Activated T-helper 1 cell treated with anti-CD3 and anti-CD28 coated beads, Interleukin-2, amount 50 U/mL, for 16 hours (primary cell): ENCODE measurements at places on chromosomes 1 and 21.

DNA sequence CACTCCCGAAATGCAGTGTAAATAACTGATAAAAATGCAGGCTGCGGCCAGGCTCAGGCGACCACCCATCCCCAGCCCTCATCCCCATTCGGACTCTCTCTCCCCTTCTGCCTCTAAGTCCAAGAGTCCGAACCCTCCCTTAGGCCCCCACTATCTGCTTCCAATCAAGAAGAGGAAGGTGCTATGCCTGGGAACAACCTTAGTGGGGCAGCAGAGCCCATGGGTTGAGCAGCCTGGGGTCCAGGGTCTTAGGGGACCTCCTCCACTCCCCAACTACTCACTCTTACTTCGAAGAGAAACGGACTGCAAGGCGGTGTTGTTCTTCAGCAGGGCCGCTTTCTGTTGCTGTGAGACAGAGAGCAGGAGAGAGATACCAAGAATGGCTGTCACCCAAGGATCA is 12.2 kb downstream of the ARHGEF2 start:
- DNase-seq = no peak

DNA sequence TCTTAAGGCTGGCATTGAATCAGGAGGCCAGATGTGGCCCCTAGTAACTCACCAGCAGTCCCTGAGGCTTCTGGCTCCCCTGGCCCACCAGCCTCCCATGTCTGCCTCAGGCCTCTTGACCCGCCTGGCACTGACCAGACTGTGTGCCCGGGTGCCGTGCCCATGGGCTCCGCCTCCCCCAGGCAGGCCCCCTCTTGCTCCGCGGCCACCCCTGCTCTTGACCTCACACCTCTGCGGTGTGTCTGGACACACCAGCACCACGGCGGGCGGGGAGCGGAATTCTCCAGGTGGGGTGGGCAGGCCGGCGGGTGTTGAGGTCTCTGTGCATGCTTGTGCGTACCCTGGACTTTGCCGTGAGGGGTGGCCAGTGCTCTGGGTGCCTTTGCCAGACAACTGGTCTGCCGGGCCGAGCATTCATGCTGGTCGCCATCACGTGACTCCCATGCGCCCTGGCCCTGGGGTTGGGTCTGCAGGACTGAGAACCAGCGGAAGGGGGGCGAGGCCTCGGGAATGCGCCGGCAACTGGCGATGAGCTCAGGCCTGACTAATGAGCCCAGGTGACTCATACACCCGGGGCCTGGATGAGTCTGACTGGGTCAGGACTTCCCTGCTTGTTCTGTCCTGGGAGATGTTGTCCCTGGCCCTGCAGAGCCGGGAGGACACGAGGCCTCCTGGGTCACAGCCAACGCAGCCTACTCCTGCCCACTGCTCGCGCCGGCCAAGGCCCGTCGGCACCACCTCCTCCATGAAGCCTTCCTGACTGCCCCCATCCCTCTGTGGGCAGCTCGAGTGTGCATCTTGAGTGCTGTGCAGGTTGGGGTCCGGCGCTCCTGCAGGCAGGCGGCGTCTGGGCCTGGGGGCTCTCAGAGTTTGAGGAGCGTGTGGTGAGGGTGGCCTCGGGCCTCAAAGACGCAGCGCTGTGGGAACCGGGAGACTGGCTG is 22.6 kb downstream of the COL18A1 start:
- DNase-seq = no peak

GRCh38 chr21:37472581-37472980 is 106.0 kb downstream of the DYRK1A start:
- DNase-seq = no peak

DNA sequence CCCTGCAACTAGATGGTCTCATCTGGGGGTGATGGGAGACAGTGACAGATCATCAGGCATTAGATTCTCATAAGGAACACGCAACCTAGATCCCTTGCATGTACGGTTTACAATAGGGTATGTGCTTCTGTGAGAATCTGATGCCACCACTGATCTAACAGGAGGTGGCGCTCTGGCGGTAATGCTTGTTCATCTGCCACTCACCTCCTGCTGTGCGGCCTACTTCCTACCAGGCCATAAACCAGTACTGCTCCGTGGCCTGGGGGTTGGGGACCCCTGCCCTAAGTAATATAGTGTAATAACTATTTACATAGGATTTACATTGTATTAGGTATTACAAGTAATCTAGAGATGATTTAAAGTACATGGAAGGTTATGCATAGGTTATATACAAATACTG is 134.9 kb downstream of the CLEC20A start:
- DNase-seq = no peak

GRCh38 chr21:36185523-36185922 is 28.9 kb downstream of the DOP1B start:
- DNase-seq = no peak

GRCh38 chr1:119449971-119450370 is 35.0 kb downstream of the HSD3B2 start:
- DNase-seq = no peak

GRCh38 chr1:118902711-118903191 is 85.4 kb downstream of the TBX15 start:
- DNase-seq = no peak

GRCh38 chr1:234866007-234866866 is 256.3 kb upstream of the IRF2BP2 start:
- DNase-seq = no peak

DNA sequence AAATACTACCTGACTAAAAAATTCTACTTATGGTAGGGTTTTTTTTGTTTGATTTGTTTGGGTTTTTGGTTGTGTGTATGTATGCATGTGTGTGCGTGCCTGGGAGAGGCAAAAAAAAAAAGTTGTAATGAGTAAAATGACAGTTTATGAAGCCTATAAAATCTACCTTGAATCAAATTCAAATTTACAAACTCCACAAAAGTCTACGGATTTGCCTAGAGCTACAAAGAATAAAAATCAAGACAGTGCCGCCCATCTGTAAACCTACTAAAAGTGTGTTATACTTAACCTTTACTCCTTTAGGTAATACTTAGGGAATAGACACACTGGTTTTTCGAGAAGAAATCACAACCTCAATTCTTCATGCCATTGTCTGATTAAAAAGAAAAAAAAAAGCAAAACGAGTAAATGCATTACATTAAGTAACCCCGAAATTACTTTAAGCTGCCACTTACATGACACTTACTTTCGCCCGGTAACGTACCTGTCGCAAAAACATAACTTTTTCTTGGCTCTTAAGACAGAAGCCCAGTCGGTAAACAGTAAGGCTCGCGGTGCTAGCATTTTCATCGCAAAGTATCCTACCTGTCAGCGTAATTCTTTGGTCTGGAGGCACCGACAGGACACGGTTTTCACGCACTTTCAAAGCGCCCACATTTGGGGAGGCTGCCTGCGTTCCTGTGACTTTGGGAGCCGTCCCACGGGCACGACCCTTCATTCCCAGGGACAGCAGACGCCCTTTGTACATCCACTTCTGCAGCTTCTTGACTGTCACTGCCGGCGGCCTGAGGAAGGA is 951 bp downstream of the SYDE2 start:
- DNase-seq = no peak

DNA sequence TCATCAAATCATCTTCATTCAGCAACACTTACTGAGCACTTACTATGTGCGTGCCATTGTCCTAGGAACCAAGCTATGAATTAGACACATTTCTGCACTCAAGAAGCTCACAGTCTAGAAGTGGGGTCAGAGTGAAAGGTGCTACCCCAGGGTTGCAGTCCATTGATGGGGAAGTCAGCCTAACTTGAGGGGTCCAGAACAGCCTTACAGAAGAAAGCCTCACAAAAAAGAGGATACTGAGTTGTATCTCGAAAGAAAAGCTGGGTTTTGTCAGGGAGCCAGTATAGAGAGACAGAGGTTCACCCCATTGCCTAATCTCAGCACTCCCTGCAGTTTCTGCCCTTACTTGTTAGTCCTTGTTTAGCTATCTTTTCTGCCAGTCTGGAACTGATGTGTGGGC is 153.1 kb upstream of the JUN start:
- DNase-seq = no peak

DNA sequence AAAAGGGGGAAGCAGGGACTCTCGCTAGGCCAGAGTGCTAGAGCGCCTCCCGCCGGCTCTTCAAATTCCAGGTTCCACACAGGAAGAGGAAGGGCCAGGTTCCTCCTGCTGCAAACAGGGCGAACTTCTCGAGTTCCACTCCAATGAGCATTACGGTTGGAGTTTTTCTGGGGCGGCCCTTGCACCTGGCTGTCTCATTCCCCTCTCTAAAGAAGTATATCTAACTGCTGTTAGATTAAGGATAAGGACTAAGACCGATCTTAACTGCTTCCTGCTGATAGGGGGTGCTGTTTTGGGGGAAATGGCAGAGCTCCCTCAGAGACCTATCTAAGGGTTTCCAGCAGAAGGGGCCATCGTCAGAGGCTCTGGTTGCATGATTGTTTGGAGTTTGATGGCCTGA is 138.0 kb downstream of the RABGAP1L start:
- DNase-seq = no peak

DNA sequence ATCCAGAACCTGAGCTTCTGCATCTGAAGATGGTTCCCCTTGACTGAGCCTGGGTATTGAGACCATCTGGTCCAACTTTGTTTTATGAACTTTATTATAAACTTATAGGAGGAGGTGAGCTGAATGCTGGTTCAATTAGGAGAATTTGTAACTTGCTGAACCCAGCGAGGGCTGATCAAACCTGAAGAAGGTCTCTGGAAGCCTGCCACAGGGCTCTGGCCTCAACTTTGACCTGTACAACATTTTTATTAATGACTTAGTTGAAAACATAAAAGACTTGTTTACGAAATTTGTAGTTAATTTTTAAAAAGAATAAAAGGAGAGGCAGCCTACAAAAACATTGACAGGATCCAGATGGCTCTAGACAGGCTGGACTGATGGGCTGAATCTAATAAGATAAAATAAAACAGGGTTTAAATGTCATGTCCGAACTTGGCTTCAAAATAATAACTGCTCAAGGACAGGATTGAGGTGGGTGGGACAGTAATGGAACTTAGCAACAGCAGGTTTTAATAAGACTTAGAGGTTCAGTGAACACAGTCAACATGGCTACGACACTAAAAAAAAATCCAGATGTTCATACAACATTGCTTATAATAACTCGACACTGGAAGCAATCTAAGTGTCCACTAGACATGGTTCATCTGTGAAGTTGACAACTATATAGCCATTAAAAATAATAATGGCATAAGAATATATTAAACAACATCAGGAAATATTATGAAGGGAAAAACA is 53.4 kb upstream of the GJB5 start:
- no peak for DNase-seq

DNA sequence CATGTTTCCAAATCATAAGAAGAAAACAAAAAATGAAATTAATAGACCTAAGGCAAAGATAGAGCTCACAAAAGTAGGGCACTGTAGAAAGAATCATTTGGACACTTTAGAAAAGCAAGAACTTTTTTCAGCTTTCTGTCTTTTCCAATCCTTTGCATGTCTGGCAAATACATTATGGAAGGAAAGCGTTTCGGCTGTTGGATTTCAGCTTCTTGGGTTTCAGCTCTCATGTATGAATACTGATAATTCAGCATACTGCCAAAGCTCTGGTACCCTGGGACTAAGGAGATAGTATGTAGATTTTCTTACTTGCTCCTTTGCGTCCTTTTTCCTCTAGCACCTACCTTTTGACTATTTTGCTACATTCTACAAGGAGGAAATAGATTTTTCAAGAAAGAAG is 375.9 kb downstream of the BRINP3 start:
- DNase-seq = no peak

DNA sequence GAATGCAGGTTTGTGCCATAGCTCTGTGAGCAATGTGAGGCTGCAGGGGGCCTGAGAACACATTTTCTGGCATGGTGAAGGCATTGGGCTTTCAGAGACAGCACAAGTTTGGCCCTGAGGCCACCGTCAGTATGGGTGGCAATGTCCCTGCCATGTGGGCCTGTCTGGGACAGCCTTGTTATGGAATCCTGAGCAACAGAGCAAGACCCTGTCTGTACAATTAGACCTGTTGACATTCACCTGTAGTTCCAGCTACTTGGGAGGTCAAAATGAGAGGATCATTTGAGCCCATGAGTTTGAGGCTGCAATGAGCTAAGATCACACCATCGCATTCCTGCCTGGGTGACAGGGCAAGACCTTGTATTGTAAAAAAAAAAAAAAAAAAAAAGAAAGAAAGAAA is 35.6 kb downstream of the PRDM15 start:
- DNase-seq = no peak

GRCh38 chr1:67987046-67987799 is 63.2 kb downstream of the DIRAS3 start:
- DNase-seq = no peak

DNA sequence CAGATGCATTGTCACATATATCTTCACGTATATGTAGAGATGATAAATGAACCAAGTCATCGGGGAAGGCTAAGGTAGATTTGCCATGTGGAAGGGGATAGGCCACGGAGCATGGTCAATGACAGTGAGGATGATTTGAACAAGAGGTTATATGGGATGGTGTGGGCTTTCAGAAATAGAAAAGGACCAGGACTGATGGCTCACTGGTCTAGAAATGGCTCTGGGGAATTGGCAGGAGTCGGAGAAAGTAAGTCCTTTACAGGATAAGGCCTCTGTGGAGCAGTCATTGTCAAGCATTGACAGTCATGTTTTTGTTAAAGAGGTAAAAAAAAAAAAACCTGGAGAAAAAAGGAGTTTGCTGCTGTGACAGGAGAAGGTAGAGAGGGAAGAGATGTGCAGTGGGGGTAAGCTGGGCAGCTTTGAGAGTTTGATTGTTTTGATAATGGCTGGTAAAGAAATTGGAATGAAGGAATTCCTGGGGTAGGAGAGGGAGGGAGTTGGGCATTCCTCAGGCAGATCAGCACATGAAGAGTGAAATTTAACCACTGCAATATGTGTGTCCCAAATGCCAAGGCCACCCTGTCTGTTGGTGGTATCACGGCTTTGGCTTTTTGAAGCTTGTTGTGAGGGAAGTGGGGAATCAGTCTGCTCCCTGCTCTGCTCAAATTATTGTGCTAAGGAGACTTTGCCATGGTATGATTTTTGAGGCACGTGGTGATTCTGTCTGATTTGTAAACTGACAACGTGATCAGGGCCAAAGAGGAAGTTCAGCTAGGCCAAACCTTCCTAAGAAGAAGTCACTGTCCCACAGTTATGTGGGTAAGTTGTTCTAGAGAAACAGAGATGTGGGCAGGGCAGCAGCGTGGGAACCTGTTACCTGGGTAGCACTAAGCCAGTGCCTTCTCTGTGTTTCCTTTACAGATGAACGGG is 26.0 kb downstream of the MACF1 start:
- no peak for DNase-seq

DNA sequence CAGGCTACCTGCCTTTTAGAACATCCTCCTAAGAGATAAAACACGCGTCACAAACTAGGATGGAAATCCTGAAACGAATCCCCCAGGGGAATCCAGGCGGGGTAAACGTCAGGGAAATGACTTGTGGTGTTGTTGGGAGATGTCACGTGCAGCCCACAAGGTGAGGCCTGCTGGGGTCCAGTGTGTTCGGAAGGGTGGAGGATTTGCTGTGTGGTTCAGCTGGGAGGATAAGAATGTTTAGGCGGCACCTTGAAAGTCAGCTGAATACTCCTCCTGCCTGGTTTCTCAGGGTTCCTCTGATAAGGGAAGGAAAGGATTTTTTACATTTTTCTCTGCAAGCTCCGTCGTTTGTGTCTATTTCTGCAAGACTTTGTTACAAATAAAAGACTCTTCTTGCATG is 74.7 kb upstream of the EFHD2 start:
- DNase-seq = no peak
